ENCODE measurements at places on chromosomes 4 and X. TPM values are rescaled to one million over a fixed set of nuclear protein-coding genes. Genes with fewer than 3 reads are reported as not detected.

DNA sequence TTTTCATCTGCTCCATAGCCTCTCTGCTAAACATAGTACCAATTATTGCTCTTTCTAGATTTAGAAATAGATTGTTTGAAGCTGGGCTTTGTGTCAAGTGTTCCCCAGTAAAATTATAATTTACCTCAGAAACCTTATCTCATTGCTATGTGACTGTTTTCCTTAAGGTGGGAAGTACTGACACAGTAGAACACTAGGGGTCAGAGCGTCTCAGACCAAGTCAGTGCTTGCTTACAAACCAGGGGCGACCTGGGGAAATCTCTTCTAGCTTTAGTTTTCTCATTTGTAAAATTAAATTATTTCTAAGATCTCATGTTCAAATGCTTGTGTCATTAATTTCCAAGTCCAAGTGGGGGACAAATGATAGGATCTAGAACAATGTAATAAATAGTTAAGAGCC lies 360.4 kb downstream of the RAPGEF2 start:
- no peak for DNase-seq

DNA sequence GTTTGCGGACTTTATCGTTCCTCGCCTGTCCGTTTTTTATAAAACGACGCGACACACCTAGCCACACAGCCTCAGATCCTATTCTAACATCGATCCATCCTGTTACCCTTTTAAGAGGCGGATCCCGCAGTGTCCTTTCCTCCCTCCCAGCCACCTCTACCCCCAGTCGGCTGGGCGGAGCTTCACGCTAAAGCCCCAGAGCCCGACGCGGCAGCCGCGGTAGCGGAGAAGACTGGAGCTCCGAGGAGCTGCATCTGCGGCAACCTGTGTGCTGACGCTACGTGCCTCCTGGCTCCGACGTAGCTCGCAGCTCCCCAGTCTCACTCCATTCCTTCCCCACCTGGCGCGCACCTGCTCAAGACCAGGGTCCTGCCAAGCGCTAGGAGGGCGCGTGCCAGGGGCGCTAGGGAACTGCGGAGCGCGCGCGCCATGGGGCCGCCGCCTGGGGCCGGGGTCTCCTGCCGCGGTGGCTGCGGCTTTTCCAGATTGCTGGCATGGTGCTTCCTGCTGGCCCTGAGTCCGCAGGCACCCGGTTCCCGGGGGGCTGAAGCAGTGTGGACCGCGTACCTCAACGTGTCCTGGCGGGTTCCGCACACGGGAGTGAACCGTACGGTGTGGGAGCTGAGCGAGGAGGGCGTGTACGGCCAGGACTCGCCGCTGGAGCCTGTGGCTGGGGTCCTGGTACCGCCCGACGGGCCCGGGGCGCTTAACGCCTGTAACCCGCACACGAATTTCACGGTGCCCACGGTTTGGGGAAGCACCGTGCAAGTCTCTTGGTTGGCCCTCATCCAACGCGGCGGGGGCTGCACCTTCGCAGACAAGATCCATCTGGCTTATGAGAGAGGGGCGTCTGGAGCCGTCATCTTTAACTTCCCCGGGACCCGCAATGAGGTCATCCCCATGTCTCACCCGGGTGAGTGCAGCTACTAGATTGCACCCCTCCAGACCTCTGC lies at the start of gene RNF128:
TSS of gene RNF128 (plus strand) at position 217 of the 953 bp plus-strand sequence. CDS start at position 430, 213 bp downstream.
- DNase-seq = peak; percentile 43

The CCDC158 gene
- 4.9 TPM for total RNA-seq

The SYTL5 gene
- total RNA-seq = 2.9 TPM

The NLGN4X gene
- total RNA-seq = 13.2 TPM

- no peak for DNase-seq
These were observed 575.5 kb upstream of the NDST4 start for GRCh38 chr4:115688961-115689360.

- no peak for DNase-seq
These were observed 2.2 kb upstream of the FMR1NB start for GRCh38 chrX:147978931-147979330.

GRCh38 chrX:56788229-56788628 lies 59.2 kb downstream of the NBDY start:
- no peak for DNase-seq

GRCh38 chrX:19867411-19867732 lies 20.0 kb downstream of the SH3KBP1 start:
- no peak for DNase-seq

- DNase-seq = no peak
These were observed 22.6 kb upstream of the TLR7 start for GRCh38 chrX:12844319-12844718.

The TMSB15B gene
- 8.2 TPM for total RNA-seq

- DNase-seq = no peak
These were observed 36.0 kb downstream of the INTU start for GRCh38 chr4:127668770-127669169.

The DTHD1 gene
- 0.91 TPM for total RNA-seq

GRCh38 chrX:43633757-43634156 lies 22.3 kb upstream of the MAOA start:
- DNase-seq = no peak

DNA sequence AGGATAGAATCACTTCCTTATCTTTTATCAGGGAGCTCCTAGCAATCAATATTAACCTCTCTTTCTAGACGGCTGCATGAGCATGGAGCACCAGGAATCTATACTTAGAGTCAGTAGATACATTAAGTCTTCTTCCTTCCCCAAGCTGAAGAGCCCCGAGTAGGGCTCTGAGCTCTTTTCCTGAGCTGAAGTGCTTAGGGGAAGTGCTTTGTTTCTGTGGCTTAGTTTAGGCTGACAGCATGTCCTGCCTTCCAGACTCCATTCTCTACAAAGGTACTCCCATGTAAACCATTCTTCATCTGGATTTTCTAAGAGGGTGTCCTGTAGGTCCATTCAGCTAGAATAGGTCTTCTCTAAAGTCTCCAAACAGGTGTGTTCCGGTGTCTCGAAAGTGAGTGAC lies 127.5 kb upstream of the AFF2 start:
- DNase-seq = no peak

DNA sequence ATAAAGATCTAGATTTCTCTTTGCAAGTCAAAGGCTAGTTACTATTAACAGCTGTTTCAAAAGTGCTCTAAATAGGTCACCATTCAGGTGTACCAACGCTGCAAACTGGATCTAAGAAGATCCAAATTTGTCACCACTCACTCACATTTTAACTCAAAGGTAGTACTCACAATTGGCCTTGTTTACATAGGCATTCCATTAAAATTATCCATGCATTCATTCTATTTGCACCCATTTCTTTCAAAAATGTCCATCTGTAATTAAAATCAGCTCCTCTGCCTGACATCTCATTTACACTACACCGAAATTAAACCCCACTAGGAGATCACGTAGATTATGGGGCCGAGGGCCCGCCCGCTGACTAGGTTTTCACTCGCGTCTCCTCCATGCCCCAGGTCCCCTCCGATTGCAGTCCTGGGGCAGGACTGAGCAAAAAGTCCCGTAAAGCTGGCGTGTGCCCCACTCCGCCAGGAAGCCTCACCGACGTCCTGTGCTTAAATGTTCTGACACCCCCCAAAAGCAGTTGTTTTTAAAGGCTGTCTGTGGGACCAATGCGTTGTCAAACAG lies 1.3 kb upstream of the ING2 start:
- no peak for DNase-seq

DNA sequence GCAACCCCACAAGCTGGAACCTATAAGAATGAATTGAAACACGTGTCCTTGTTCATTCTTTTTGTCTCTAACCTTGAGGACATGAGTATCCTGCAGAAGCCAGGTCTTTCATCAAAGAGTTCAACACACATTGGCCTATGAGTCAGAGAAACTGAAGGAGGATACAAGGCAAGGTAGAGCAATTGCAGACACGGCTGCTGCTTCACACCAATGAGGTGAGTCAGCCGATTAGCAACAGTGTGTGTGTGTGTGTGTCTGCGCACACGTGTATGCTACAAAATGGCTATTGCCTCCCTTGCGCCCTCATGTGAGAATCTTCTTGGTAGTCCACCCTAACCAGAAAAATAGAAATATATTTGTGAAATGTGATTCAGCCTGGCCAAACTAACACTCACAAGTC lies 1477.7 kb upstream of the IGFBP7 start:
- DNase-seq = no peak
